ENCODE measurements at places on chromosomes 1 and 21.
A peak's percentile ranks its signal among the peaks of the same experiment; 100 is the strongest.

- DNase-seq = no peak
Observed at GRCh38 chr1:16458831-16459230, 18.3 kb downstream of the NECAP2 start.

GRCh38 chr1:167533851-167534300 is 15.5 kb upstream of the CD247 start:
- DNase-seq = no peak

GRCh38 chr1:117067533-117068370 is 7.6 kb downstream of the TTF2 start:
- no peak for DNase-seq

GRCh38 chr1:74732960-74733603 is at the start of the genes CRYZ and TYW3:
TSS of gene CRYZ (minus strand) at chr1:74733050. CDS start at chr1:74724821, 8,229 bp downstream.
TSS of gene TYW3 (plus strand) at chr1:74733152. CDS start at chr1:74733245, 93 bp downstream.
- peak; percentile 69 for DNase-seq

DNA sequence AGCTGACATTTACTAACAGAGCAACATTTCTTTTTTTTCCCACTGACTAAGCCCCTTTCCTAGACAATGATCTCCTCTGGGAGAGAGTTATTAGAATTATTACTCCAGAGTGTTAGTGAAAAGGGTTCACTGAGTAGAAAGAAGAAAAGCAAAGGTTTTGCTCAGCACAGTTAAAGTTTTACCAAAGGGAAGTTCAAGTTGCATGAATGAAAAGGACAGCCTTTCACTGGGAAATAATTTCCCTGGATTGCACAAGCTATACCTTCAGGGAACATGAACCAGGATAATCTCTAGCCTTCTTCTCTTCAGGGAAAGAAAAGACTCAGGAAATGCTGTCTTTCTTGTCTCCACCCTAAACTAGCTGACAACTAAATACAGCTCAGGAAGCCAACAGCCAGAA is 71.4 kb upstream of the ESRRG start:
- DNase-seq = no peak

GRCh38 chr1:89130716-89131115 is 4.8 kb upstream of the GBP2 start:
- DNase-seq = no peak

Measured in activated CD8-positive, alpha-beta memory T cell treated with anti-CD3 and anti-CD28 coated beads for 4 hours (primary cell).